ENCODE measurements at places on chromosomes 5 and 9.

GRCh38 chr9:21968331-21969010, 25.7 kb downstream of the CDKN2A start:
- peak; percentile 28 for DNase-seq

DNA sequence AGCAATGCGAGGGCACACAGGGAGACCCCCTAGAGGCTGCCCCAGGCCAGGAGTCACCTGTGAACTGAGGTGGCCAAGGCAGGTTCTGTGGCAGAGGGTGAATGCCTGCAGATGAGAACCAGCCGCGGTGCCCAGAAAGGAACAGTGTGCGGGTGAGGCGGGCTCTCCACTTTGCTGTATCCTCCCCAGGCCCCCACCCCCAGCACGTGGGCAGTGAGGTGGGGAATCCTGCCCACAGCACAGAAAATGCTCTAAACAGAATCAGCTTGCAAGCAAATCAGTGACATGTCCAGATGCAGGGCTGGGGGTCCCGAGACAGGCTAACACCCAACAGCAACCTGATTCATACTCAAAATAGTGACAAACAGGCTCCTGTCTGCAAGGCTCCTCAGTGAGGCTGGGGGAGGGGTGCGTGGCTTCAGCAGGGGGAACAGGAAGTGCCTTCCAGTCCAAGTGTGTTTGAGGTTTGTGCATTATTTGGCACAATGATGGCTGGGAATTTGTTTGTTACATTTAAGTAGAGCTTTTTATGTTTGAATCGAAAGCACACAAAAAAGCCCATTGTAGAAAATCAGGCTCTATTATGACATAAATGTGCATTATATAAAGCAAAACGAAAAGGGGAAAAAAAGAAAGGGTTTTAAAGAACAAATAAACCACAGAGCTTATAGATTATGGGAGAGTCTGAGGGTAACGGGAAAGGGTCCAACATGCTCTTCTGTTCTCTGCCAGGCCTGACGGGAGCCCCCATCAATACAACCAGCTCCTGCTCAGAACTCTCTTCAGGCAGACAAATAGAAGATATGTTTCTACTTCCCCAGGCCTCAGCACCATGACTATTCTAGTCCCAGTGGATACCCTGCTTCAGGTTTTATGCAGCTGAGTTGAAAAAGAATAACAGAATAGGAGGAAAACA, 201.3 kb downstream of the HSD17B3 start:
- DNase-seq, result peak; percentile 77

DNA sequence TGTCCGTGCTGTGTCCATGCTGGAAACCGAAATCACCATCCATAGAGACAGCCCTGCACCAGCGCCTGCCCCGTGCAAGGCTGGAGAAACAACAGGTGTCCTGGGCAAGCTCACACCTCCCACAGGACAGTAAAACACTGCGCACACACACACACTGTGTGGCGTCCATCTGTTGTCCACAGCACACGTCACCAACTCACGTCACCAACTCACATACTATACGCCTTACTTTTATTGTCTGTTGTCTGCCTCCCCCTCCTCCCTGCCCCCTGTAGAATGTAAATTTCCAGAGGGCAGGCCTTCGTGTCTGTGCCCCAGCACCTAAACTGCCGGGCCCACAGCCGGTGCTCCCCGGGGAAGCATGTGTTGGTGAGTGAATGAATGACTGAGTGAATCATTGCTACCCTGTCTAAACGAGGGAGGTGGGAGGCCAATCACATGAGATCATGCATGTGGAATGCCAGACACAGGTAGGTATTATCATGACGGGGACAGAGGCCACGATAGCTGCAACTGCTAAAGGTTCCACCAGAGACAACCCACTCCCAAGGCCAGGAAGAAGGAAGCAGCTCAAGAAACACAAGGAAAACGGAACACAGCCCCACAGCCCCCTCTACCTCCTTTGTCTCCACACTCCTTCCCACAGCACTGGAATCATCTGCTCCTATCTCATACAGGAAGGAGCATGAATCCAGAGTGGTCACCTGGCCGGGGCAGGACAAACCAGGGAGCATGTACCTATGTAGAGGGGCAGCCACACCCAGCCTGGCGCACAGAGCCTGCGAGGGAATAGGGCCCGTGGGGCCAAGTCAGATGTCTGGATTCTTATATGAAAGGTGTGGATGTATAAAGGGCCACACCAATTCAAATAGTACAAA, 41.9 kb downstream of the STK10 start:
- DNase-seq, result no peak

- no peak for DNase-seq
Measured at GRCh38 chr5:142783601-142784341, 13.6 kb downstream of the ARHGAP26 start.

DNA sequence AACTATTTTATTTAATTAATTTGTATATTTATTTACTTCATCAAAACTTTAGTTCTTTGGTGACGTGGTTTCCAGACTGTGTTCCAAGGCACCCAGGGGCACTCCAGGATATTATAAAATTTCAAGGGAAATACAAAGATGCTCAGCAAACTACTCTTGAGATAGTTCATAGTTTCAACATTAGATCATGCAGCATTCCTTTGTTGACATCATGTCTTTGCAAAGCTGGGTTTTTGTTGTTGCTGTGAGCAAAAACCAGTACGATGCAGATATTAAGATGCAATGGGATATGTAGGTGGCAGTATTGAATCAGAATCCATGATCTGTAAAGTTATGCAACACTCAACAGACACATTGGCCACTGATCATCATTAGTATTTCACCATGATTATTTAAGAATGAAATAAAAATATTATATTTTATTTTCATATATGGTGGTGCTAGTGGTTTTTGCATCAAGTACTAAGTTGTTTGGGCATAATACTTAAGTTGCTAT, 219.7 kb downstream of the ADCY2 start:
- no peak for DNase-seq

GRCh38 chr5:143168921-143169810, 234.3 kb downstream of the NR3C1 start:
- DNase-seq, result no peak

DNA sequence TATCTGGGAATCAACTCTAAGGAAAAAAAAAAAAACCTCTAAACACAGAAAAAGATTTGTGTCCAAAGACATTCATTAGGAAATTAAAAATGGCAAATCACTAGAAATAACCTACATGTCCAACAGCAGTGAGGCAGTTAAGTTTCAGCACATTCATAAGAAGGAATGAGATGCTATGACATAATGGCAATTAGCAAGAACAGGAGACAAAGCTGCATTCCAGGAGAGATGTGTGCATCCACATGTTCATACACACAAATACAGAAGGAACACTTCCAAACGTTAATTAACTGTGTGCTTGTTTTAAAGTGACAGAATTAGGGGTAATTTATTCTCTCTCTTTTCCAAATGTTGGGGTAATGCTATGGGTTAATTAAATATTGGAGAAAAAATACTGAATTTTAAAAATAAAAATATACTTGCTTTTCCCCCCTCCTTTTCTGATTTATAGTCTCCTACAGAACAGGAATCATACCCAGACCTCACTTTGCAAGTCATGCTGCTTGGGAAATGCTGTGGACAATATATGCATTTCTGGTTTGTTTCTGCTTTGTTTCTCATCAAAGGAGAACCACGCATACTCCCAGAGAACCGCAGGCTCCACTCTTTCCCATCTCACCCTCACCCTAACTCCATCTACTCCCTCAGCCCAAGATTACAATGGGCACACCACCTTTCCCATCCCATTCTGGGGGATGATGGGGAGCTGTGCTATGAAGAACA, 114.1 kb downstream of the CDK5RAP2 start:
- no peak for DNase-seq

GRCh38 chr5:56314529-56314928, 81.4 kb upstream of the ANKRD55 start:
- no peak for DNase-seq

DNA sequence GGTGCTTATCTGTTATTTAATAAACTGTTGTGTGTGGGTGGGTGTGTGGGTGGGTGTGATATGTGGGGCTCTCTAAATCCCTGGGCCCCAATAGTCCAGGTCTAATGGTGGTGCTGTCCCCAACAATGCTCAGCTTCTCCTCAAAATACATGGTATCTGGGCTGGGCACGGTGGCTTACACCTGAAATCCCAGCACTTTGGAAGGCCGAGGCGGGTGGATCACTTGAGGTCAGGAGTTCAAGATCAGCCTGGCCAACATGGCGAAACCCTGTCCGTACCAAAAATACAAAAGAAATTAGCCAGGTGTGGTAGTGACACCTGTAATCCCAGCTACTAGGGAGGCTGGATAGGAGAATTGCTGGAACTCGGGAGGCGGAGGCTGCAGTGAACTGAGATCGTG, 4.5 kb upstream of the ORM1 start:
- no peak for DNase-seq

GRCh38 chr5:136080113-136080482, 51.3 kb downstream of the TGFBI start:
- peak; percentile 24 for DNase-seq

- no peak for DNase-seq
Measured at GRCh38 chr5:133824661-133825254, 143.7 kb downstream of the C5orf15 start.

DNA sequence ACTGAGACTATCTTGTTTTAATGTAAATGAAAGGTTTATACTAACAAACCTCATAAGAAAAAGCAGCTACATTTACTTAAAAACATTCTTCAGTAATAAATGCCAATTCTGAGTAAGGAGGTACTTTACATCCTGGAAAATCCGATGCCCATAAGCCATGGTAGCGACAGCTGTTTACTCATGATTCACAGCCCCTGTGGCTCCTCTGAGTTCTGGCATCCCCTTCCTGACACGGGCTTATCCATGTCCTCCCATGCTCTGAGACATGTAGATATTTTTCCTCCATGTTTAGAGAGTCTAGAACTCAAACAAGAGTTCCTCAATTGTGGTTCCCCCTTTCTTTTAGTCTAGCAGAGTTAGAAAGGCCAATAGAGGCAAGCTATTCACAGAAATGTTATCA, 63.1 kb upstream of the DEPDC1B start:
- no peak for DNase-seq

- no peak for DNase-seq
Measured at GRCh38 chr5:141713616-141714309, 31.7 kb upstream of the ARAP3 start.

DNA sequence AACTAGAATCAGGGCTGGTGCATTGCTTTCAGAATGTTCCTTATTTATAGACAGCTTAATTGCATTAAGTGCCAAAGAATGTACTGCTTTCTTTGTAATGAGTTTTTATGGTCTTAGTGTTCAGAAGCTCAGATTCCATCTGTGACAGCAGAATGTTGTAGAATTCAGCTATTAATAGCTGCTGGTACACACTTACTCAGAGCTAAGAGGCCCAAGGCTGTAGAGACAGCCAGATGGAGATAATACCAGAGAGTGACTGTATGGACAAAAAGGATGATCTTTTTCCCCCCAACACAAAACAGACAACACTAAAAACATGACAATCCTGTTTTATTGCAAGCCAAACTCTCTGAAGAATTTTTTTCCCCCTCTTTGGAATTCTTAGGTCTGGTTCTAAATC, 50.2 kb downstream of the PPP2R2B start:
- DNase-seq, result no peak

GRCh38 chr5:124502551-124502950, 243.9 kb downstream of the ZNF608 start:
- no peak for DNase-seq

DNA sequence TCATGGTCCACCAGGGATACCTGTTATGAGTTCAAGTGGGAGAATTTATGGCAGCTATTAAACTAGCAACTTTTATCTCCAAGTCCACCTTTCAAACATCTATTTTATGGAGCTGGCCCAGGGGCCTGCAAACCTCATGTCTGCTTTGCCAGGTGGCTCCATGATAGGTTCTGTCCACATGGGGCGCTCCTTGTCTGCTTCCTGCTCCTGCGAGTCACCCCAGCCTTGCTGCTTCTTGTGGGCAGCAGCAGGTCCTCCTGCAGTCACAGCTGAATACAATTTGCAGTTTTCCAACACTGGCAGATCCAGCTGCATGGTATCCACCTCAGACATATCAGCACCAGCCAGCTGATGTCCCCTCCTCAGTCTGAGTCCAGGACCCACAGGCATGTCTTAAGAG, 39.6 kb upstream of the FRRS1L start:
- peak; percentile 26 for DNase-seq

DNA sequence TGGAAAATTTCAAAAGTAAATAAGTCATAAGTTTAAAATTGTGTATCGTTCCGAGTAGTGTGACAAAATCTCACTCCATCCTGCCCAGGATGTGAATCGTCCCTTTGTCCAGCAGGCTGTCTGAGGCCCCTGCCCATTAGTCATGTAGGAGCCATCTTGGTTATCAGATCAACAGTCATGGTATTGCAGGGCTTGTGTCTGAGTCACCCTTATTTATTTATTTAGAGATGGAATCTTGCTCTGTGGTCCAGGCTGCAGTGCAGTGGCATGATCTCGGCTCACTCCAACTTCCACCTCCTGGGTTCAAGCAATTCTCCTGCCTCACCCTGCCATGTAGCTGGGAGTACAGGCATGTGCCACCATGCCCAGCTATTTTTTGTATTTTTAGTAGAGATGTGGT, 30.2 kb downstream of the ITGA2 start:
- peak; percentile 60 for DNase-seq

- DNase-seq, result no peak
Measured at GRCh38 chr5:150278916-150279315, 10.7 kb downstream of the CAMK2A start.

DNA sequence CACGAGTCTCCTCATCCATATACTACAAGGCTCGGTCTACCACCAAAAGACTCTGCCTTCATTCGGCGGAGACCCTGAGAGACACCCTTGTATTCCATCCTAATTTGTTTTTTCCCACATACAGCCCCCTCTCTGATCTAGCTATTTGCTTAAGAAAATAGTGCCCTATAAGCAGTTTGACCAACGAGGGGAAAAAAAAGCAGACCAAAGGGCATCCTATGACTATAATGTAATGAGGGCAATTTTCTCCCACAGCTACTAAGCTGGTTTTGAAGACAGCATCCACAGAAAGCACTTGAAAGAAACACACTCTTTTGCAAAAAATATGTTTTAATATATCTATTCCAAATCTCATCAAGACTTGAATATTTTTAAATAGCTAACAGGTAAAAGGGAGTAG, 147.8 kb downstream of the MLLT3 start:
- no peak for DNase-seq

- DNase-seq, result no peak
Measured at GRCh38 chr5:103511554-103511885, 51.1 kb downstream of the NUDT12 start.

- DNase-seq, result no peak
Measured at GRCh38 chr5:119583684-119584083, 45.7 kb upstream of the FAM170A start.

- peak; percentile 2 for DNase-seq
Measured at GRCh38 chr9:17669206-17669605, 90.3 kb downstream of the SH3GL2 start.

DNA sequence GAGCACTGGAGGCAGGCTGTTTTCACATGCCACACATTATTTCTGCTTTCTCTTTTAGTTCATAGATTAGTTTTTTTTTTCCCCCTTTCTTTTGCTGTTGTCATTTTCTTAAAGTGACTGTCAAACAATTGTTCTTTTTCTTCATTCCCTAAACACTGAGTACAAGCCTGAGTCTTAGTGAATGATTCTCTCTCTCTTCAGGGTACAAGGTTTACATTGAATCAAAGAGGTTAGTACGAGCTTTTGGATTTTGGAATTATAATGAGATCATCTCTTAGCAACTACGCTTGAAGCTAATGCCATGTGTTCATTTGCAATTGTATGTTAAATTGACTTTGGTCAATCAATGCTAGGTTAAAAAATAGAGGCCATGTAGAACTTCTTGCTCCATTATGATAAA, 125.1 kb downstream of the CMYA5 start:
- DNase-seq, result no peak

Measured in hematopoietic multipotent progenitor cell treated with erythropoietin and hydrocortisone succinate and interleukin-3 and kit ligand, for 4 days (in vitro differentiated cells).